GM04504 (cell line): ENCODE measurements at places on chromosomes 16 and 17.

DNA sequence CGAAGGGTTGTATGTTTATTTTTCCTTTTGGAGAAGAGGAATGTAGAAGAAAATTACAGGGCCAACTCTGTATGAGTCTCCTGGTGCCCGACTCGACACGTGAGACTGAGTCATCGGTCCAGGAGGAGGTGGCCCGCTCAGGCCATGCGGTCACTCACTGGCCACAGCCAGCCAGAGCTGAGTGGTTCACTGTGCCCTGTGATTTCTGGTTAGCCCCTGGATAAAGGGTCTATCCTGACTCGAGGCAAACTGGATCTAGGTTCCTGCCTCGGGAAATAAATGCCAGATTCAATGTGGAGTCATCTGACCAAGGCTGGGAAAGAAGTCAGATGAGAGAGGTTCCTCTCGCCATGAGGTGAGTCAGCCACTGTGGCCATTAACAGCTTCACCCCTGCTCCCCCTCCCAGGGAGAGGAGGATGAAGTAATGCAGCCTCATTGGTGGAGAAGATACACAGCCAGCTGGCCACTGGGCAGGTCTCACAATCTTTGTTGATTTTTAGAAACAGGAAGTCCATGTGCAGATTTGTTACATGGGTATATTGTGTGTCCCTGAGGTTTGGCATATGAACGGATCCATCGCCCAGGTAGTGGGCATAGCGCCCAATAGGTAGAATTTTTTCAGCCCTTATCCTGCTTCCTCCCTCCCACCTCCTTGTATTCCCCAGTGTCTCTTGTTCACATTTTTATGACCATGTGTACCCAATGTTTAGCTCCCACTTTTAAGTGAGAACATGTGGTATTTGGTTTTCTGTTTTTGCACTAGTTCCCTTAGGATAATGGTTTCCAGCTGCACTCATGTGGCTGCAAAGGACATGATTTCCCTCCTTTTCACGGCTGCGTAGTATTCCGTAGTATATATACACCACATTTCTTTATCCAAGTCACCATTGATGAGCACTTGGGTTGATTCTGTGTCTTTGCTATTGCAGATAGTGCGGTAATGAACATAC, 21.7 kb upstream of the USP36 start:
- peak; percentile 97 for DNase-seq

DNA sequence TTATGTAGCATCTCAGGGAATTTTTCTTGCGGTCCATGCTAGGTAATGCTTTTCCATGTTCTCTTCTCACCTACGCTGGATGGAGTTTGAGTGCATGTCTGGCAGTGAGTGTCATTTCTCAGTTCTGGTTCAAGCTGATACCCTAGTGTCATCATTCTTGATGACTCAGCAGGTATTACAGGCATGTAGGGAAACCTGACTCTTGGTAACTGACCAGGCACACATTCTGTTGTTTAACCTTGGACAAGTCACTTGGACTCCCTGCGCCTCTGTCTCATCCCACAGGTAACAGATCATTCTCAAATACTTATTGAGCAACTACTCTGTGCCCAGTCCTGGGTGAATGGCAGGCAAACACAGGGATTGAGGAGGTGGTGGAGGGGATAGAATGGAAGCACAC, 6.8 kb upstream of the RBFOX1 start:
- no peak for DNase-seq

- DNase-seq: no peak
Observed at GRCh38 chr17:72357764-72358365, 237.0 kb downstream of the SOX9 start.

- DNase-seq: no peak
Observed at GRCh38 chr16:8962393-8963009, 1.2 kb downstream of the USP7 start.

- peak; percentile 6 for DNase-seq
Observed at GRCh38 chr17:11644265-11645212, 46.3 kb downstream of the DNAH9 start.
